AG04449 (cell line): ENCODE measurements at places on chromosomes 12 and 14.

DNA sequence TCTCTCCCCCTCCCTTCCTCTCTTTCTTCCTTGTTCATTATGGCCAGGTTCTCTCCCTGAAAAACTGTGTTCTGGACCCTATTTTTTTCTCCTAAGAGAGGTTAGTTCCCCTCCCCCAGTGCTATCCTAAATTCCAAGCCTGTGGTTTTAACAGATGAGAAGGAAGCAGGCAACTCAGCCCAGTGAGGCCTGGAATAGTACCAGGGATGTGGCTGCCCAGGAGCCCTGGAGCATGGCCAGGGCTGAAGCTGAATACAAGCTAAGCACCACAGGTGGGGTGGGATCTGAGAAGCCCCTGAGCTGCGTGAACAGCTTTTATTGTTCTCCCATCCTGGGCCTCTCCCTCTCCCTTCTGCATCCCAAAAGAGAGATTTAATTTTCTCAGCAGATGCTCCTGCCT lies 1581.3 kb upstream of the TMEM132C start:
- DNase-seq, result no peak

DNA sequence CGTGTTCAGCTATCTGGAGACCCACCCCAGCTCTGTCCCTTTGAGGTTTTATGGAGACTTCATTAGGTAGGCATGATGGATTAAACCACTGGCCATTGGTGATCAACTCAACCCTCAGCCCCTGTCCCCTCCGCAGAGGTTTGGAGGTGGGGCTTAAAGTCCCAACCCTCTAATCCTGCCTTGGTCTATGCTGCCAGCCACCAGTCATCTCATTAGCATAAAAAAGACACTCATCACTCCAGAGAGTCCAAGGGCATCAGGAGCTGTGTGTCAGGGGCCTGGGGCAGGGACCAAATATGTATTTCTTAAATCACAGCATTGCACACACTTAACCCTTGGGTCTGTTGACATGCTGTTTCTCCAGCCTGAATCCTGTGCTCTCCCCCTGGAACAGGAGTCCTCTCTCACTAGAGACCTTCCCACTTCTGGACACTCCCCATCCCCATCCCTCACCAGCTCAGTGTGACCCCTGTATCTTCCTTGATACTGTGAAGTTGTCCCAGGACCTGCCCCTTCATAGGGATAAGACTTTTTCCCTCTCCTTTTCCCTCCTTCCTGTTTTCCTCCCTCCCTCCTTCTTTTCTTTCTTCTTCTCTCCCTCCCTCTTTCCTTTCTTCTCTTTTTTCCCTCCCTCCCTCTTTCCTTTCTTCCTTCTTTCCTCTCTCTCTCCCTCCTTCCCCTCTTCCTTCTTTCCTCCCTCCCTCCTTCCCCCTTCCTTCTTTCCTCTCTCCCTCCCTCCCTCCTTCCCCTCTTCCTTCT lies 54.7 kb upstream of the CLMN start:
- no peak for DNase-seq

- DNase-seq, result no peak
Measured at GRCh38 chr12:148676-149416, 65.1 kb downstream of the SLC6A12 start.

DNA sequence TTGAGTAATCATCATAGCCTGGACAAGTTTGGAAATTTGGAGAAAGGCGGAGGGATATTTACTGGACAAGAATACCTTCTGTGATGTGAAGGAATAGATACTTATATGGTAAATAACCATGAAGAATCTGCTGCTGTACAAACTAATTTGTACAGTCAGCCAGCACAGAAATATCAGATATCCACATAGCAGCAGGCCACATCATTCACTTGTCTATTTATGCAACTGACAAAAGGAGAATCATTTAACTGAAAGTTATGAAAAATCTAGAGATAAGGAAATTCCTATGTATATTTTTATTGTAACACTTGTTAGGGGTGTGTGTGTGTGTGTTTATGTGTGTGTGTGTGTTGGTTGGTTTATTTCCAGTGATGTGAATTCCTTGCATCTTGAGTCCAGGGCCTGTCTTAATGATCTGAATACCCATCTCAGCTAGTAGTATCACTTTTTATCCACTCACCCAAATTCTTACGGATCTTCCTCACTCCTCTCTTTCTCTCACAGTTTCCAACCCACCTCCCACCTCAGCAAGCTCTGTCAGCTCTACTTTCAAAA lies 10.5 kb upstream of the LRIG3 start:
- DNase-seq, result no peak

GRCh38 chr14:91786188-91786587 lies 54.3 kb upstream of the CATSPERB start:
- no peak for DNase-seq

GRCh38 chr14:75794615-75795038 lies 133.6 kb downstream of the TTLL5 start:
- peak; percentile 21 for DNase-seq
